ENCODE measurements at places on chromosomes 12 and 14.

DNA sequence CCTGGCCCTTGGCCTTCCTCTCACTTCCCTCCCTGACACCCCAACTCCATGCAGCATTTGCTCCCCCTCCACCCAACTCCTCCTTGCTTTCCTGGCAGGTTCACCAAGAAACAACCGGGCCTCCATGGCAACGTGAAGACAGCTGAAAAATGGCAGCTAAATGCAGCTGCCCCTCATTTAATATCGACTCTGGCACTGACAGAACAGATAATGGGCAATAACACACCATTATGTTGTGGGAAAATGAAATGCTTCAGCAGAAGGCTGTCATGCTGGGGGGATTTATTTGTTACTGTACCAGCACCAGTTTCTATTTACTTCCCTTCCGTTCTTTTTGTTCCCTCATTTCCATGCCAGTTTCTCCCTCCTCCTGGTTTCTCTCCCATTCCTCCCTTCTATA is 440.8 kb downstream of the NRXN3 start:
- DNase-seq, result no peak

- DNase-seq, result no peak
Observed at GRCh38 chr14:58947156-58947555, 241.3 kb upstream of the DAAM1 start.

GRCh38 chr14:22387776-22388241 is 201.2 kb downstream of the DAD1 start:
- no peak for DNase-seq

DNA sequence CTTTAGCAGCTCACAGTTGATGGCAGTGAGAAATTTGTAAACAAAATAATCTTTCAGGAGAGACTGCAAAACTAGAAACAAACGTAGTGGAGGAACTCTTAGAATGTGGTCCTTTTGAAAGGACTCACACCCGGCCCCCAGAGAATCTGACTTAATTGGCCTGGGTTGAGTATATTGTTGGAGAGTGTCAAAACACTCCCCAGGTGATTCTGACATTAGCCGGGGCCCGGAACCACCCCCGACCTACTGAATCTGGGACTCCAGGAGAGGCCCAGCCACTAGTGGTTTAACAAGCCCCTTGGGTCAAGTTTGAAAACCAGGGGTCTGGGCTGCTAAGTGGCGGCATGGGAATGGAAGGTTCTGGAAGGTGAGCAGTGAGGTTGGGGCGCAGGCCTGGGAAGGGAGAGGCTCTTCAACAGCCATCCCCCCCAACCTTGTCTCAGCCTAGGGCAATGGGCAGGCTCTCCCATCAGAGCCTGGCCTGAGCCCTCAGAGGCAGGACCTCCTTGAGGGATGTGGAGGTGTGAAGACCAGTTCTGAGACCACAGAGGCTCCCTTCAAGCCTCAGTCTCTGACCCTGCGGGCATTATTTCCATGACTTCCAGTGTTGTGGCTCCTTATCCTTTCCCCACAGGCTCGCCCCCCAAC is 1.1 kb upstream of the ELK3 start:
- no peak for DNase-seq

DNA sequence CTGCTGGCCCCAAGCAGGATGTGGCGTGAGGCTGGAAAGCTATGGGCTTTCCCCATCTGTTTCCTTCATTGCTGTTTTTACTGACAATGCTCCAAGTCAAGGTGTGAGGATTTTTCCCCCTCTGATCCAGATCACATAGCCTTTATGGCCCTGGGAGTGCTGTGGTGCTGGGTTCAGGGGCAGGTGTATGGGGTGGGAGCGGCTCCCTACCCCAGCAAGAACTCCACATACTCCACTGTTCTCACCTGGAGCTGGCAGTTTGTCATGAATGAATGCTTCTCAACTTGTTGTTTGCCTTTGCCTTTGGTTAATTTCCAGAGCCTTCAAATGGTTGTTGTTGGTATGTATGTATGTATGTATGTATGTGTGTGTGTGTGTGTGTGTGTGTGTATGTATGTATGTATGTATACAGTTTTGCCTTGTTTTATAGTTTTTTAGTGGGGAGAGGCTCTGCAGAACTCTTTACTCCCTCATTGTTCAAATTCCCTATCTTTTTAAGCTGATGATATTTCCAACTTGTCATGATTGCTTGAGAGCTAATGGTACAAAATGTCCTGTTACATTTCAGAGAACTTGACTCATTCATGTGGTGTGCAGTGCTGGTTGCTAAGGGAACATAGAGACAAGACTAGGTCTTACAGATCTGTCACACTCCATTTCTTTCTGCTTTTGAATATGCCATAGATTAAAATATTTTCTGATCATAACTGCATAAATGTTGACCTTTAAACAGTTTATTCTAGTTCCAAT is 36.6 kb upstream of the ASPG start:
- DNase-seq, result no peak

- DNase-seq, result no peak
Observed at GRCh38 chr12:74049348-74049747, 488.3 kb upstream of the ATXN7L3B start.

DNA sequence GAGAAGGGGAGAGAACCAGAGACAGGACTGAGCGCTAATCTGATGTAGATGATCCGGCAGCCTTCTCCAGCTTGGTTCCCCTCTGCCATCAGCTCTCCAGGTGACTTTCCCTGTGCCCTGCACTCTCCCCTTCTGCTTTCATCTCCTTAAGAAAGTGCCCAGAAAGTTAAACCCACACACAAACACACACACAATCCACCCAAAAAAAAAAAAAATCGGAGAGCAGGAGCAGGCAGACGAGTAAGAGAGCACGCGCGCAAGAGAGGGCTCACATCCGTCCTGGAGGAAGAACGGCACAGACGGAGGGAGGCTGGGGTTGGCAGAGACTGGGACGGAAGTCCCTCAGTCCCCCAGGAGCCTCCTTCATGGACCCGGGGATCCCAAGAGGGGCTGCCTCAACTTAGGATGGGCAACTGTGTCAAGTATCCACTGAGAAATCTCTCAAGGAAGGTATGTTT is 9.8 kb downstream of the CABP1 start:
- DNase-seq, result no peak

Measured in GM12891 (cell line).